Left ventricle myocardium inferior (tissue), 1 donor: ENCODE measurements at places on chromosomes 3 and 15. TPM values are rescaled to one million over a fixed set of nuclear protein-coding genes. Genes with fewer than 3 reads are reported as not detected.

- DNase-seq, result no peak
Measured at GRCh38 chr15:32670623-32671022, 29.1 kb downstream of the SCG5 start.

DNA sequence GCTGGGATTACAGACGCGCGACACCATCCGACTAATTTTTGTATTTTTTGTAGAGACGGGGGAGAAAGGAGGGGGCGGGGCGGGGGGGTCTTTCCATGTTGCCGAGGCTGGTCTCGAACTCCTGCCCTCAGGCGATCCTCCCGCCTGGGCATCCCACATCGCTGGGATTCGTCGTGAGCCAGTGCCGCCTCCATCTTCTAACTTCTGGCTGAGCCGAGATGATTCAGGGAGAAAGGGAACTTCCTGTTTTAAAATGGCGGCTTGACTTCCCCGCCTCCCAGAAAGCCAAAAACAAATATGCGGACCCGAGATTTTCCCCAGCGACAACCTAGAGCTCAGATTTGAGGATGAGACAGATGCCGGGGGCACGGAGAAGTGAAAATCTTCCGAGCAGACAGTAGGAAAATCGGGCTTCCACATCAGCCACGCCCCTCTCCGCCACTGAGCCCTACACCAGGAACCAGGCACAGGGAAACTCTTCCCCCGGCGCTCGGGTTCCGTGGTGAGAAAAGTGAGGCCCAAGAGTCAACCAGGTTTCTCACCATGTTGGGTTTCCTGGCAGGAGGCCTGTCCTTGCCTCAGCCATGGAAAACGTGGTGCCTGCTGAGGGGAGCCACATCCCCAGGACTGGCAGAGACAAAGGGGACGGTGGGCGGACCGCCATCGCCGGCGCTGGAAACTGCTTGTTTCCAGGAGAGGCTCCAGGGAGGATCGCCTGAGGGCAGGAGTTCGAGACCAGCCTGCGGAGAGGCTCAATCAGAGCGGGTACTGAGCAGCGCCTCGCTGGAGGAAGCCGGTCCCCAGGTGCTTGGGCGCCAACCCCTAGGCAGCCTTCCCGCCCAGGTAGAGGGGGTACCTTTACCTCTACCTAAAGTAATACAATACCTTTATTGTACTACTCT is 18.7 kb downstream of the CHST14 start:
- no peak for DNase-seq

- DNase-seq, result no peak
Measured at GRCh38 chr3:187265461-187265955, 26.0 kb downstream of the MASP1 start.

The CCR3 gene
- not detected for total RNA-seq

- peak; percentile 46 for DNase-seq
Measured at GRCh38 chr15:76196269-76197231, 114.7 kb downstream of the ETFA start.

The RBPMS2 gene
- 276 TPM for total RNA-seq

GRCh38 chr3:152922554-152922953 is 87.6 kb downstream of the P2RY1 start:
- no peak for DNase-seq
